Transverse colon (tissue), 4 donors: ENCODE measurements at places on chromosomes 12 and 14. TPM values are rescaled to one million over a fixed set of nuclear protein-coding genes. Genes with fewer than 3 reads are reported as not detected.

Gene DTX1
- total RNA-seq = 1.00 TPM

Gene GNG2
- 7.5 TPM for total RNA-seq

DNA sequence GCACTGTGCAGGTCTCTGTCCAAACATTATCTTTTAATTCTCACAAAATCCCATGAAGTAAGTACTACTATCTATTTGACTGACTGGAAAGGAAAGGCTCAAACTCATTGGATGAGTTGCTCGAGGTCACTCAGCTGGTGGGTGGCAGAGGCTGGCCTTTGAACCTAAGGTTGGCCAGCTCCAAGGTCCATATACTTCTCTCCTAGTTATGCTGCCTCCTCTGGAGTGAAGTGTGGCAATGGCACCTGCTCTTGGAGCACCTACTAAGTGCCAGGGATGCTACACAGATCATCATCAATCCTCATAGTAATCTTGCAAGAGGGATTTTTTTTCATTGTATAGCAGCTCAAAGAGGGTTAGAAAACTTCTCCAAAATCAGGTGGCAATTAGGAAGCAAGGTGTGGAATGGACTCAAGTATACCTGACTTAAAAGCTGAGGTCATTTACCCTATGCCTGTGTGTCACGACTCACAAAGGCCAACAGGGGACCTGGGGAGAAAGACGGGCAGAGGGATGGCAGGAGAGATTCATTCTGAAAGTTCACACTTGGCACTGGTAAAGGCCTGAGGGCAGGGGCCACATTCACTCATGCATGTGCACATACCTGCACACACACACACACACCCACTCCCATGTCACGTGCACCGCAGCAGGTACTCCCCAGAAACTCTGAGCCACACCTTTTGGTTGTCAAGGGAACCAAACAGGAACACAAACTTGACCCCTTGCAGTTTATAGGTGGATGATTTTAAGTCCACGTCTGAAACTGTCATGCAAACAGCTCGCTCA lies 146.4 kb downstream of the FOXN3 start:
- no peak overlapping the region for H3K4me3 ChIP-seq
- H3K27me3 ChIP-seq = no peaks in the 10 kb centered on the region
- peaks cover 18% of the 10 kb centered on the region for H3K4me1 ChIP-seq
- H3K27ac ChIP-seq = no peak overlapping the region
- peak; percentile 72 for DNase-seq

DNA sequence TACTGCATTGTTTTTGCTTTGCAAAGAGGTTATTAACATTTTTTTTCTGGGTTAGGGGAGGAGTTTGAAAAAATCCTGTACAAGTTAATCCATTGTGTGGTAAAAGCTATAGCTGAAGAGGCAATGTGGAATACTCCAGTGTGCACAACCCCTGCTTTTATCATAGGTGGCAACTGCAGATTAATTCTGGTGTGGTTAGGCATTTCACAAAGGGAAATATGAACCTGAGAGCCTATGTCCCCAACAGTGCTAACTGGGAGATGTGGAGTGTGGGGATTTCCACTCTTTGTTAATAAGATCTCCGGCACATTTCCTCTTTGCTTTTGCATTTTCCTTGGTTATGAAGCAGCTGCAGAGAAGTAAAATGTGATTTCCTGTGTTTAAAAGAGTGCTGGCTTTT lies 33.6 kb downstream of the PRORP start:
- no peak overlapping the region for H3K27ac ChIP-seq
- DNase-seq = no peak
- no peaks in the 10 kb centered on the region for H3K27me3 ChIP-seq
- H3K4me3 ChIP-seq = no peak overlapping the region

DNA sequence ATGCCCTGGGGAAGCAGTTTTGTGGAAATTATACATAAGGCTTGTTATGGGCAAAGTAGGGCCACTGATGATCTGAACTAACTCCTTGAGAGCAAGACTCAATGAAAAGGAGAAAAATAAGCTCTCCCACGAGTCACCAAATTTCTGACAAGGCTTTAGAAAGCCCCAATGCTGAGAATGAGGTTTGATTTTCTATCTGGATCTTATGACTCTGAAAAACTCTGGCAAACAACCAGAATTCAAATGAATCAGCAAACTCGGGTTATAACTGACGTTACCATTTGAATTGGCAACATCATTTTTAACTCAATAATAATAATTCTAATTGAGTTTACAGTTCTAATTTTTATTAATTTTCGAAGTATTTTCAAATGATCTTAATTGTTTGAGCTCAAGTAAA lies 79.1 kb downstream of the KCNK10 start:
- H3K27me3 ChIP-seq = no peaks in the 10 kb centered on the region
- no peak for DNase-seq
- H3K36me3 ChIP-seq = no peaks in the 10 kb centered on the region
- no peaks in the 10 kb centered on the region for H3K4me1 ChIP-seq
- H3K27ac ChIP-seq = no peak overlapping the region

Gene DHRS2
- total RNA-seq = not detected

Gene WNT5B
- total RNA-seq = 3.5 TPM

- H3K4me3 ChIP-seq = no peak overlapping the region
- no peak for DNase-seq
- H3K36me3 ChIP-seq = peaks cover 62% of the 10 kb centered on the region
- no peak overlapping the region for H3K27ac ChIP-seq
- H3K27me3 ChIP-seq = no peaks in the 10 kb centered on the region
Observed at GRCh38 chr14:91186515-91187066, 57.9 kb downstream of the GPR68 start.

Gene UNC79
- total RNA-seq = not detected

Gene OAS2
- 3.7 TPM for total RNA-seq

DNA sequence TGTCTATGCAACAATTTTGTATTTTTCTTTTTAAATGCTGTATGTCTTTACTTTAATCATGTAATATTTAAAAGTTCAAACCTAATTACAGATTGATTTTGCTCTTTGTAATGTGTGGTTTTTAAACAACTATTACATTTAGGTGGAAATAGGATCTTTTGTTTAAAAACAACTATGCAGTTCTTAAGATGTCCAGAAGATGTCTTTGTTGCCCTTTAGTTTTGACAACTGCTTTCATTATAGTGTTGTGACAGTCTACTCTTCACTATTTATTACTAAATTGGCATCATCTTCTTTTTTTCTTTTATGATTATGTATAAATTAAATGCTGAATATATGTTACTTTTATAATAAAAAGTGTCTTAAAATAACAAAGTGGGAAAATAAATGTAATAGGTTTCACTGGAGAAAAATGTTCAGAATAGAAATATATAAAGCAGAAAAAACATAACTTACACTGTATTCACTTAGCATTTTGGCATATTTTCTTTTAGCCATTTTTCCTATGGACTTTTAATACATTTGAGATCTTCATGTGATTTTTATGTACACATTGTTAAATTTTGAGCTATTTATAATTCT lies 27.1 kb upstream of the PCNX4 start:
- H3K4me1 ChIP-seq = peaks cover 2% of the 10 kb centered on the region
- H3K27ac ChIP-seq = no peak overlapping the region
- H3K4me3 ChIP-seq = no peak overlapping the region
- no peaks in the 10 kb centered on the region for H3K36me3 ChIP-seq

DNA sequence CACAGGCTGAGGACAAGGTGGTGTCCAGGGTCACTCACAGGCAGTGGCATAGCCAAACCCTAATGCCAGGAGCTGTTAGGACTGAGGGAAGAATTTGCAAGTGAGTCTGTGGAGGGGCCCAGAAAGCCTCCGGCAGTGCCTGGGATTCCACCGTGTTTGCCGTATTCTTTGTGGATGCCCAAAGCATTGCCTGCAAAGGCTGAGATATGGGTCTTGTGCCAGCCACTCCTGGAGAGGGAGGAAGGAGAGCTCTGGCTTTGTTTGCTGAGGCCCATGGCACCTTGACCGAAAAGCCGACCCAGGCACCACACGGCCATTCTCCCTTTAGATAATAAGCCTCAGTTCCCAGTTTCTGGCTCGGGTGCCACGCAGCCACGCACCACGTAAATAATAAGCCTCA lies 35.8 kb upstream of the GALNT9 start:
- H3K27ac ChIP-seq = no peak overlapping the region
- H3K4me1 ChIP-seq = no peaks in the 10 kb centered on the region
- H3K36me3 ChIP-seq = no peaks in the 10 kb centered on the region
- peaks cover 6% of the 10 kb centered on the region for H3K27me3 ChIP-seq
- no peak for DNase-seq
- H3K4me3 ChIP-seq = no peak overlapping the region

Gene GZMB
- not detected for total RNA-seq

Gene HOXC4
- total RNA-seq = 0.64 TPM

DNA sequence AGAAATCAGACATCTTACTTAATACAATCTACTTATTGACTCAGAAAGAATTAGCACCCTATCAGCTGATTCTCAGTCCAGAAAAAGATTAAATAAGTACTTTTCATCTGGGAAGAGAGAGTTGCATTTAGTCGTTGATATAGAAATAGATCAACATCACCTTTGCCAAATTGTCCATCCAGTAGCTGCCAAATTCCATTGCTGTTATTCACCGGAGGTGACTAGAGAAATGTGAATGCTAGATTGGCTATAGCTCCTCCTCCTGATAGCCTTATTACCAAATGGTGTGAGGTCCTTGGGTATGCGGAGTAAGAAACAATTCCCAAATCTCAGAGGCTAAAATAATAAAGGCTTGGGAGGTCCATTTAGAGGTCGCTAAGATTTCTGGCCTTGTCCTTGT lies 723.3 kb upstream of the FLRT2 start:
- H3K4me3 ChIP-seq = no peak overlapping the region
- H3K36me3 ChIP-seq = no peaks in the 10 kb centered on the region
- DNase-seq = no peak
- no peaks in the 10 kb centered on the region for H3K27me3 ChIP-seq
- H3K27ac ChIP-seq = no peak overlapping the region
- no peaks in the 10 kb centered on the region for H3K4me1 ChIP-seq

GRCh38 chr14:72155379-72155993 lies 223.3 kb downstream of the RGS6 start:
- H3K4me3 ChIP-seq = no peak overlapping the region
- no peak overlapping the region for H3K27ac ChIP-seq
- no peak for DNase-seq
- H3K27me3 ChIP-seq = no peaks in the 10 kb centered on the region
- no peaks in the 10 kb centered on the region for H3K4me1 ChIP-seq

DNA sequence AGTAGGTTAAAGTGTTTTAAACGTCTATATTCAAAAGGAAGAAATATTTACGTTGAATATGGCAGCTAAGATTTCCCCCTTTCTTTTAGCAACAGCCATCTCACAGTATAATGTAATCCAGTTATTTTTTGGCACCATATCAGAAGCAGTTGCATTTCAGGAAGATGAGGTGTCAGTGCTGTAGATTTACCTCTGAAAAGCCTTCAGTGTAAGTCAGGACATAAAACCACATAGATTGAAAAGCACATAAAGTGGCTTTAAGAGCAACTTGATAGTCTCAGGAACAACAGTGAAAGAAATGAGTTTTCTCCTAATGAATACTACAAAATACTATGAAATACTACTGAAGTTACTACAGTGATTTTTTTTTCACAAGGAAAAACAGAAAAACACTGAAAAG lies 6.9 kb downstream of the MLH3 start:
- H3K4me1 ChIP-seq = peaks cover 43% of the 10 kb centered on the region
- no peak overlapping the region for H3K4me3 ChIP-seq
- no peak for DNase-seq
- H3K27ac ChIP-seq = peak overlapping the region; percentile 51
- no peaks in the 10 kb centered on the region for H3K27me3 ChIP-seq

- H3K36me3 ChIP-seq = no peaks in the 10 kb centered on the region
- H3K27me3 ChIP-seq = no peaks in the 10 kb centered on the region
- peaks cover 27% of the 10 kb centered on the region for H3K4me1 ChIP-seq
- no peak overlapping the region for H3K4me3 ChIP-seq
Observed at GRCh38 chr14:100071545-100071944, 6.3 kb downstream of the EVL start.

Gene RPGRIP1
- not detected for total RNA-seq

Gene WNT1
- total RNA-seq = not detected

DNA sequence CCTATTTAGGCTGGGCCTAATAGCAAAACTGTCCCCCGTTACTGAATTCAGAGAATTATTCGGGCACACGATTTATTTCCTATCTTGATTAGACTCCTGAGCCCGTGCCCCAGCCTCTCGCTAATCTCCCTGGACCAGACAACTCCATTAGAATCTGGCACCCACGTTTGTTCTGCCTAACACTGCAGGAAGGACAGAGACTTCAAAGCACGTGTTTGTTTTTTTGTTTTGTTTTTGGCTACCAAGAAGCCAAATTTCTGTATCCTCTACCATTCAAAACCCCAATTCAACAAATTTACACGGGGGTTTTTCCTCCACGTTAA lies 4.8 kb downstream of the USP44 start:
- no peak overlapping the region for H3K27ac ChIP-seq
- no peaks in the 10 kb centered on the region for H3K36me3 ChIP-seq
- H3K4me1 ChIP-seq = no peaks in the 10 kb centered on the region

DNA sequence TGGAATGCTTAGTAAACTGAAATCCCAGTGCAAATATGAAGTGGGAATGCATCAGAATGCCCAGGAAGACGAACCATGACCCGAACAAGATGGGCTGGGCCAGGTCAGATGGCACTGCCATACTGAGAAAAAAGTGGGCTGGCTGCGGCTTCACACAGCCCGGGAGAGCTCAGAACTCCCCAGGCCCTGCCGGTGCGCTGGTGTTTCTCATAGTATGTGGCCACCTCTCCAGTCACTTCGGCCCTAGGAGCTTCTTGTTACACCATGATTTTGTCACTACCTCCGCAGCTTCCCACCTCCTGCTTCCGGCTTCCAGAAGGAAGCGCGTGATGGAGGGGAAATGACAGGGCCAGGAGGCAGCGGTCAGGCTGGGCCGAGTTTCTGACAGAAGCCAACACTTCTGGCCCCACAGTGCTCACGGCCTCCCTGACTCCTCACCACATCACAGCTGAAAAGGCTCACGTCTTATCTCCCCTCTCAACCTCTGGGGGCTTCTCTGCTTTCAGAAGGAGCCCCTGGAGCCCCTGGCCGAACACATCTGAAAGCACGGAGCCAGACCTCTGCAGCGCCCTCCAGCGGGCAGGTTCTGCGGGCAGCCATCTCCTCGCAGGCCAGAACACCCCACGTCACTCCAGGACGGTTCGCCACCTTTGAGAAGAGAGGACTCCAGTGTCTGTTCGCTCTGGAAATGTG lies 30.7 kb downstream of the DAD1 start:
- no peaks in the 10 kb centered on the region for H3K36me3 ChIP-seq
- H3K27me3 ChIP-seq = no peaks in the 10 kb centered on the region
- no peak for DNase-seq
- H3K4me3 ChIP-seq = no peak overlapping the region
- peaks cover 53% of the 10 kb centered on the region for H3K4me1 ChIP-seq

GRCh38 chr12:108090932-108091678 lies 38.0 kb upstream of the WSCD2 start:
- DNase-seq = no peak
- H3K36me3 ChIP-seq = no peaks in the 10 kb centered on the region
- no peaks in the 10 kb centered on the region for H3K4me1 ChIP-seq
- no peak overlapping the region for H3K4me3 ChIP-seq
- H3K27me3 ChIP-seq = no peaks in the 10 kb centered on the region
- no peak overlapping the region for H3K27ac ChIP-seq
